ENCODE measurements at places on chromosomes 7 and 10. TPM values are rescaled to one million over a fixed set of nuclear protein-coding genes. Genes with fewer than 3 reads are reported as not detected.

Gene AGMO
- total RNA-seq, result not detected

Gene LIPK
- not detected for total RNA-seq

Gene ZPBP
- 0.42 TPM for total RNA-seq

Gene AKR1C3
- not detected for total RNA-seq

Gene NODAL
- not detected for total RNA-seq

Gene TEX47
- not detected for total RNA-seq

Gene TUBAL3
- total RNA-seq, result not detected

Gene CACNB2
- total RNA-seq, result not detected

Gene SLC39A12
- not detected for total RNA-seq

Gene TMEM130
- not detected for total RNA-seq

Gene PILRA
- 0.48 TPM for total RNA-seq

Gene RET
- 0.04 TPM for total RNA-seq

Gene TRIM73
- total RNA-seq, result 2.0 TPM

Gene DTX2
- total RNA-seq, result 21.9 TPM

Gene SPDYE1
- total RNA-seq, result not detected

Gene GLI3
- total RNA-seq, result 0.15 TPM

All from activated CD8-positive, alpha-beta memory T cell treated with anti-CD3 and anti-CD28 coated beads for 36 hours (primary cell).